ENCODE measurements at places on chromosomes 2 and 18. TPM values are rescaled to one million over a fixed set of nuclear protein-coding genes. Genes with fewer than 3 reads are reported as not detected.

DNA sequence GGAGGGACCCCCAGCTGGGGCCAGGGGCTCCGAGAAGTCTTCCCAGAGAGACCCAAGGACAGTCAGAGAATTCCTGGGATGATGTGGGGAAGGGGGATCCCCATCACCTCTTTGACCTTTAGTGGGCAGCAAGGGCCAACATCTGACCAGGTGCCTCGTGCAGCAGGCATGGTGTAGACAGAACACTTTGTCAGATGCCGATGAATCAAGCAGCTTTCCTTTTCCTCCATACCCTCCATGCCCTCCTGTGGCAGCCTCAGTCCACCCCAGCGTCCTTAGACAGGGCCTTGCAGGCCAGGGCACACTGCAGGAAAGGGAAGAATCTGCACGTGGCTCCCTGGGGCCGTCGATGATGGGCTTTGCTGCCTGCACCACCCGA is 26.3 kb downstream of the GPR55 start:
- no peak for DNase-seq

GRCh38 chr2:21407851-21408250 is 284.1 kb downstream of the TDRD15 start:
- no peak for DNase-seq

GRCh38 chr2:135052997-135053474 is 944 bp downstream of the RAB3GAP1 start:
- no peak for DNase-seq

DNA sequence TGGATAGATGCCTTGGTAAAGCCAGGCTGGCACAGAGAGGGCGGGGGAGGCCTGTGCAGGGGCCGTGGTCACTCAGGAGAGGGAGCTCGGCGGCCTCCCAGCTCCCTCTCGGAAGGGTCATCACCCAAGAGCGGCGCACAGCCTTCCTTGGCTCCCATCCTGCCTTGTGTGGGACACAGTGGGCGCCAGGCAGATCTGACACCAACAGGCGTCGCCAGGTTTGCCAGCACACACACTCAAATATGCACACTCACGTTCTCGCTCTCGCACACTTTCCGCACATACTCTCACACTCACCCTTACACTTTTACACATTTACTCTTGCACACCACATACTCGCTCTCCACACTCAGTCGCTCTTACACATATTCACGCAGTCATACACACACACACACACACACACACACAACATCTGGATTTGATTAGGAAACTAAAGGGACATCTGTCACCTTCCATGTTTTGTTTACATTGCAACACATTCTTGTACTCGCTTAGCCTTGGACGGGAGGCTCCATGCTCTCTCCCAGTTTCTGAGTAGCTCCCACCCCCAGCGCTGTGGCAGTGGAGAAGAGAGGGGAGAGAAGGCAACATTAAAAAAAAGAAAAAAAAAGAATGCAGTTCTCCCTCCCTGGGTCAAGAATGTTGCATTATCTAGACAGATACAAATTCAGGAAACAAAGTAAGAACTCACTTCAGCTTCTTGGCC is 10.5 kb downstream of the CHMP1B start:
- DNase-seq, result no peak

DNA sequence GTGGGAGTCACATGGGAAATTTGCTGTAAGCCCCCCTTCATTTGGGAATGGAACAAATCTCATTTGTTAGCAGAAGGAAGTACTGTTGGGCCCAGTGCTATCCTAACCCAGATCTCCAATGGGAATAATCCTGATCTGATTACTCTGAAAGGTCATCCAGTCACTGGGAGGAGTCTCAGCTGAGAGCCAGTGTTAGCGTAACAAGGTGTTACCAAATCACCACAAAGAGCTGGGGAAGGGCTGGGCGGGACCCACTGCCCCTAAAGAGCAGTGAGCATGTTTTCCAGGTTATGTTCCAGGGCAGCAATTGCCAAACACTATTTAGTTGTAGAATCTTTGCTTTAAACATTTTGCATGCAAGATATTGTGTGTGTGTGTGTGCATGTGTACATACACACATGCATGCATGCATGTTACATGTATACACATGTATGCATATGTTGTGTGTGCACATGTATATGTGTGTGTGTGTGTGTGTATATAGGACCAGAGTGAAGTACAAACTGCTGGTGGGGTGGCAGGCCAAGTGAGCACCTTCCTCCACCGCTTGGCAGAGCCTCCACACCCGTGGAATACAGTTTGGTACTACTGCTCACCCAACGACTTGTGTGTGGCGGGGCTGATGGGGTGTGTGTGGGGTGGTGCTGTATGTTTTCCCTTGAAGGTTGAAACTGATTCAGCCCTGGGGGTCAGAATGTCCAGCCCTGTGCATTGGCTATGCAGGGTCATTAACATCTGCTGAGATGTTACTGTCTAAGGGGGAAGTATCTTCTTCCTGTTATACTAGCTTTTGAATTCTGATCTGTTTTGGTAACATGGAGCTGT is 15.2 kb downstream of the INPP5D start:
- DNase-seq, result no peak

DNA sequence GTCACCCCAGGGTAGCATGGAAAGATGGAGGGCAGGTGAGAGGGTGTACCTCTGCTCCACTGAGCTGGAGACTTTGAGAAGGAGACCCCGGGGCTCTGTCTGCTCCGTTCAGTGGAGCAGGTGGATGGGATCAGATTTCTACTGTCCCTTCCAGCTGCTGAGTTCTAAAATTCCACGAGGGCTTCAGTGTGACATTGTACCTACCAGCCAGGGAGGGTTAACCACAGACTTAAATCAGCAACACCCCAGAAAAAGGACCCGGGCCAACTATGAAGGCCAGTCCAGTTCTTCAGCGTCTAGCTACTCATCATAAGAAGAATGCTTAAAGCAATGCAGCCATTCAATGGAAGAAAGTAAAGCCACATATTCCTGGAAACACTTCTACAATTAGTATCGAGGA is 23.8 kb downstream of the STAT1 start:
- DNase-seq, result peak; percentile 19

GRCh38 chr2:177538323-177538722 is 145.8 kb downstream of the AGPS start:
- DNase-seq, result no peak

- DNase-seq, result peak; percentile 93
Observed at GRCh38 chr2:219402665-219403515, 15.2 kb upstream of the DNPEP start.

DNA sequence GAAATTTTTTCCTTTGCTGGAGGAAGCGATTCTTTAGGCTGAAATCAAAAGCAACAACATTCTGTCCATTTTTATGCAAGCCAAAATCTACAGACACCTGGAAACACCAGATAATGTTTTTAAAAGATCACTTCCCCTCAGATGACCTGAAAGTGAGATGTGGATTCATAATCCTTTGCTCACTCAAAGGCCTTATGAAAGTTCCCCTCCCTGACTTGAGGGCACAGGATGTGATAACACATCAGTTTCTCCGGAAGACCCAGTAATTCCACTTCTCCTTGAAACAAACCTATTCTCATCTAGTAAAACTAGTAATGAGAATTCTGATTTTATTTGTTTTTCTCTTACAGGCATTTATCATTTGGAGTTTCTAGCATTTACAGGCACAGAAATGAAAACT is 218.3 kb upstream of the RND3 start:
- no peak for DNase-seq

GRCh38 chr18:13070460-13070859 is 79.3 kb downstream of the CEP192 start:
- DNase-seq, result no peak

GRCh38 chr2:219636144-219636915 is 8.9 kb downstream of the SLC4A3 start:
- no peak for DNase-seq

GRCh38 chr18:45512363-45512953 is 102.8 kb upstream of the SLC14A2 start:
- DNase-seq, result no peak

DNA sequence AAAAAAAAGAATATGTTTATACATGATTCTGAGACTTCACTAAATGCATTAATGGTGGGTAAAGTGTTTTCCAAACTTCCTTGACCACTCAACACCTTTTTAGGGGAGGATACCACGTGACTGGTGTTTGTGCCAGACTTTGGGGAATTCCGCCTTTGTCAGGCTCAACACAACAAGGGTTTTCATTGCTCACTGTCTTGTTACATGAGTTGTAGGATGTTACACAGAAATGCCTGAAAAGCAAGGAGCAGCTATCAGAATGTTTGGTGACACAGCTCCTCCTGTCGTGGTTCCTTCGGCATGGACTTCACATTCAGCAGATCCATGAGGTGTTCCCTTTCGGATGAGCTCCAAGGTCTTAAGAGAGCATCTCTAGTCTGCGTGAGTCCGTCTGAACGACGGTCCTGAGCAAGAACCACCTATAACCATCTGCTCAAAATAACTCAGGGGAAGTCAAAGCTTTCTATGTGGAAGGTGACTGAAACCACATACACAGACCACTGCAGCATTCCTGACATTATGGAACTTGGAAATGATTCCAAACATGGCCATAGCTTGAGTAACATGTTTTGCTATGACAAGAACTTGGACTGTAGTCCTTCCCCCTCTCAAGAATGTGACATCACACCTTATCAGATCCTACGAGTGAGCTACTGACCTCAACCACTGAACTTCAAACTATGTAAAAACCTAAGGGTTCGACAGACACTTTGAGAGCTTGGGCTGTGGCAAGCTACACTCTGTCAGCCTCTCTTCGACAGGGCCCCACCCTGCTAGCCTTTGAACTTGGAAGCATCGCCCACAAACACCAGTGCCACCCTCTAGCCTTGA is 57.5 kb downstream of the MCFD2 start:
- no peak for DNase-seq

GRCh38 chr2:152617456-152618192 is 99.6 kb downstream of the PRPF40A start:
- DNase-seq, result no peak

GRCh38 chr18:6478121-6478520 is 63.4 kb upstream of the L3MBTL4 start:
- DNase-seq, result peak; percentile 18

- DNase-seq, result peak; percentile 16
Observed at GRCh38 chr2:99430614-99431291, 59.1 kb downstream of the REV1 start.

GRCh38 chr2:194867328-194867727 is 789.7 kb upstream of the SLC39A10 start:
- DNase-seq, result no peak

XPO1 gene
- total RNA-seq, result 388 TPM

UGT1A4 gene
- total RNA-seq, result 1.6 TPM

FRZB gene
- total RNA-seq, result 38.0 TPM

BOLL gene
- 2.8 TPM for total RNA-seq

TBC1D8 gene
- total RNA-seq, result 32.4 TPM

APLF gene
- 7.9 TPM for total RNA-seq

MALL gene
- 19.2 TPM for total RNA-seq
